Stomach (tissue), 19 donors: ENCODE measurements at places on chromosomes 7 and 10. TPM values are rescaled to one million over a fixed set of nuclear protein-coding genes. Genes with fewer than 3 reads are reported as not detected.

GRCh38 chr10:49526619-49527018, 12.3 kb downstream of the ERCC6 start:
- no peaks in the 10 kb centered on the region for H3K4me1 ChIP-seq
- peaks cover 97% of the 10 kb centered on the region for H3K36me3 ChIP-seq
- H3K27ac ChIP-seq: no peak overlapping the region
- no peaks in the 10 kb centered on the region for H3K27me3 ChIP-seq
- no peak overlapping the region for H3K4me3 ChIP-seq

- H3K4me3 ChIP-seq: no peak overlapping the region
- no peak overlapping the region for H3K27ac ChIP-seq
- H3K27me3 ChIP-seq: no peaks in the 10 kb centered on the region
- no peak for DNase-seq
- H3K36me3 ChIP-seq: peaks cover 2% of the 10 kb centered on the region
Observed at GRCh38 chr7:38890597-38890996, 18.4 kb downstream of the VPS41 start.

GRCh38 chr10:46273506-46274477, 13.0 kb upstream of the ANTXRL start:
- peak; percentile 11 for DNase-seq
- H3K27me3 ChIP-seq: no peaks in the 10 kb centered on the region
- H3K36me3 ChIP-seq: no peaks in the 10 kb centered on the region
- H3K4me3 ChIP-seq: no peak overlapping the region
- H3K4me1 ChIP-seq: no peaks in the 10 kb centered on the region

Gene GPER1
- total RNA-seq: 18.3 TPM

Gene TSPAN33
- 1.8 TPM for total RNA-seq

Gene CYP26A1
- total RNA-seq: not detected

DNA sequence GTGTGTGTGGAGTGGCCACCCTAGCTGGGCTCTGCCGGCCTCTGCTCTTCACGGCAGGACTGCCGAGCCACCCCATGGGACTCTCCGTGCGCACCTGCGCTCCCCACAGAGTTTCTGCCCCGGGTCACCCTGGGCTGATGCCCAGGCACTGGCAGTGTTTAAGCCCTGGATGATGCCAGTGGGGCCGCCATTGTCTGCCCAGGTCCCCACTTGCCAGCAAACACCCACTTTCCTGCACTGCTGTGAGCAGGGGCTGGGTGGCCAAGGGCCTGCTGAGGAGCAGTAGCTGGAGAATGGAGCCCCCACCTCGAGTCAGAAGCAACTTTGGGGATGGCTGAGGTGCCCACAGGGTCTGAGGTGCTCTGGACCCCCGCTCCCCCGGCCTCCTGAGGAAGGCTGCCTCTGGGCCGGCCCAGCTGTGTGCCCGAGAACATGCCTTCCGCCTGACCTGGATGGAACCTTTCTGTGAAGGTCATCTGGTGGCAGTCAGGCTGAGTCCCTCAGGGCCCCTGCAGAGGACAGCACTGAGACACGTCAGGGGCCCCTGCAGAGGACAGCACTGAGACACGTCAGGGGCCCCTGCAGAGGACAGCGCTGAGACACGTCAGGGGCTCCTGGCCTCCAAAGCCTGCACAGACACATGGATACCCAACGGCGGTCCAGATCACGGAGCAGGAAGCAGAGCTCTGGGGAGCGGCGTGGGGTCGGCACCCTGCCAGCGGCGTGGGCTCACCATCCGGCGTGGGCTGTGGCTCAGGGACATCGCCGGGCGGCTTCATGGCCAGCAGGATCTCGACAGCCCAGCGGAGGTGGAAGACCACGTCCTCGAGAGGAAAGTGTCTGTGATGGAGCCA, 62.0 kb downstream of the CFAP46 start:
- H3K36me3 ChIP-seq: no peaks in the 10 kb centered on the region
- no peak for DNase-seq
- H3K27me3 ChIP-seq: peaks cover 7% of the 10 kb centered on the region
- H3K27ac ChIP-seq: no peak overlapping the region

Gene SPDYE6
- total RNA-seq: not detected

Gene ITIH2
- not detected for total RNA-seq

Gene CFAP70
- total RNA-seq: 1.8 TPM

Gene PPP1R17
- total RNA-seq: not detected
